Tibial nerve (tissue), 4 donors: ENCODE measurements at places on chromosomes 5 and 9. TPM values are rescaled to one million over a fixed set of nuclear protein-coding genes. Genes with fewer than 3 reads are reported as not detected.

Gene SLC34A1
- not detected for total RNA-seq

Gene S100Z
- total RNA-seq: not detected

GRCh38 chr5:172618574-172619365 is 22.3 kb upstream of the NEURL1B start:
- H3K4me3 ChIP-seq: no peak overlapping the region
- H3K36me3 ChIP-seq: no peaks in the 10 kb centered on the region
- H3K27me3 ChIP-seq: no peaks in the 10 kb centered on the region
- no peak for DNase-seq
- H3K4me1 ChIP-seq: no peaks in the 10 kb centered on the region
- no peak overlapping the region for H3K27ac ChIP-seq

GRCh38 chr5:6458833-6459232 is 10.2 kb downstream of the UBE2QL1 start:
- H3K4me1 ChIP-seq: no peaks in the 10 kb centered on the region
- no peak overlapping the region for H3K27ac ChIP-seq
- no peaks in the 10 kb centered on the region for H3K27me3 ChIP-seq

GRCh38 chr5:23627976-23628375 is 120.6 kb downstream of the PRDM9 start:
- H3K27me3 ChIP-seq: no peaks in the 10 kb centered on the region
- H3K4me3 ChIP-seq: no peak overlapping the region
- no peak overlapping the region for H3K27ac ChIP-seq
- H3K36me3 ChIP-seq: no peaks in the 10 kb centered on the region
- H3K4me1 ChIP-seq: no peaks in the 10 kb centered on the region
- DNase-seq: no peak

DNA sequence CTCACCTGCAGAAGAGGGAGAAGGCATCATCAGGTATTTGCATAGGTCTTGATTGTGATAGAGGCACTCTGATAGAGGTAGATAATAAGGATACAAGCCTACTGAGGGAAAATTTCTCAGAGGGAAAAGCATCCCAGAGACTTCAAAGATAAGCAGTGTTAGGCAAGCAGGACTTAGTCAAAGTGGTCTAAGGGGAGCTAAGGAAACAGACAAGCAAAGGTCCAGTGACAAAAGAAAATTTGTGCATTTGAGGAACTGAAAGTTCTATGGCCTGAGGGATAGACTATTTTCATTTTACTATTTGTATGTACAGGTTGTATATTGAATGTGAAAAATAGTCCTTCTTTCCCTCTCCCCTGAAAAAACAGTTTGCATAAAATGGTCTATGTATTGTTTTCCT is 27.4 kb downstream of the OXCT1 start:
- H3K27me3 ChIP-seq: no peaks in the 10 kb centered on the region
- no peak for DNase-seq
- peaks cover 9% of the 10 kb centered on the region for H3K4me1 ChIP-seq
- peaks cover 22% of the 10 kb centered on the region for H3K36me3 ChIP-seq
- H3K27ac ChIP-seq: no peak overlapping the region

- DNase-seq: no peak
- H3K4me1 ChIP-seq: no peaks in the 10 kb centered on the region
- no peaks in the 10 kb centered on the region for H3K27me3 ChIP-seq
- H3K4me3 ChIP-seq: no peak overlapping the region
- H3K36me3 ChIP-seq: no peaks in the 10 kb centered on the region
Observed at GRCh38 chr5:135491038-135491551, 38.9 kb upstream of the TIFAB start.

GRCh38 chr9:129006328-129007034 is 21.6 kb downstream of the SH3GLB2 start:
- H3K36me3 ChIP-seq: peaks cover 12% of the 10 kb centered on the region
- DNase-seq: peak; percentile 55
- H3K27me3 ChIP-seq: no peaks in the 10 kb centered on the region
- H3K4me3 ChIP-seq: no peak overlapping the region
- peaks cover 10% of the 10 kb centered on the region for H3K4me1 ChIP-seq

- H3K27ac ChIP-seq: no peak overlapping the region
- no peak overlapping the region for H3K4me3 ChIP-seq
- H3K36me3 ChIP-seq: no peaks in the 10 kb centered on the region
- DNase-seq: no peak
Observed at GRCh38 chr5:125181159-125181558, 434.7 kb upstream of the ZNF608 start.
